ENCODE measurements at places on chromosomes 16 and 17.

GRCh38 chr17:17603178-17603894 is 11.8 kb upstream of the PEMT start:
- no peak for DNase-seq

DNA sequence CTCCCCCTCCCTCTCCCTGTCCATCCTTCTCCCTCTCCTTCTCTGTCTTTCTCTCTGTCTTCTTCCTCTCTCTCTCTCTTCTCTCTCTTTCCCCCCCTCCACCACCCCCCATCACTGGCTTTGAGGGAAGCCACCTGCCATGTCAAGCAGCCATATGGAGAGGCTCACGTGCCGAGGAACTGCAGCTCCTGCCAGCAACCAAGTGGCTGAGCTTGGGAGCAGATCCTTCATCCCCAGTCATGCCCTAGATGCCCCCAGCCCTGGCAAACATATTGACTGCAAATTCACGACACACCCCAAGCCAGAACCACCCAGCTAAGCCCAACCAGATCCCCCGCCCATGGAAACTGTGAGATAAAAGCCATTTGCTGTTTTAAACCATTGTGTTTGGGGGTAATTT is 40.9 kb upstream of the RBFOX3 start:
- no peak for DNase-seq

GRCh38 chr17:6523809-6524355 is 32.5 kb downstream of the PITPNM3 start:
- DNase-seq: no peak

GRCh38 chr16:86362155-86362849 is 148.0 kb upstream of the FOXF1 start:
- DNase-seq: no peak

- DNase-seq: no peak
Observed at GRCh38 chr17:2852221-2852620, 56.0 kb downstream of the RAP1GAP2 start.

- DNase-seq: no peak
Observed at GRCh38 chr16:17204206-17204605, 266.6 kb downstream of the XYLT1 start.

GRCh38 chr17:18919963-18920362 is 32.0 kb upstream of the SLC5A10 start:
- no peak for DNase-seq

GRCh38 chr16:82459580-82460256 is 167.1 kb upstream of the CDH13 start:
- DNase-seq: no peak
